ENCODE measurements at places on chromosomes 13 and 19.

- no peak for DNase-seq
Observed at GRCh38 chr19:10421240-10422045, 1.1 kb downstream of the PDE4A start.

DNA sequence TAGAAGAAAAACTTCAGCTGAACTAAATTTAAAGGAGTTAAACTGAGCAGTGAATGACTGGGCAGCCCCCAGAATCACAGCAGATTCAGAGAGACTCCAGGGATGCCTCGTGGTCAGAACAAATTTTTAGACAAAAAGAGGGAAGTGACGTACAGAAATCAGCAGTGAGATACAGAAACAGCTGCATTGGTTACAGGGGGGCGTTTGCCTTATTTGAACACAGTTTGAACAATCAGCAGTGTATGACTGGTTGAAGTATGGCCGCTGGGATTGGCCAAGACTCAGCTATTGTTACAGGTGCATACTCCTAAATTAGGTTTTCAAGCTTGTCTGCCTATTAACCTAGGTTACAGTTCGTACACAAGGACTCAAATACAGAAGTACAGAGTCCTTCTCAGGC, 2.2 kb upstream of the SPRYD7 start:
- DNase-seq = no peak

DNA sequence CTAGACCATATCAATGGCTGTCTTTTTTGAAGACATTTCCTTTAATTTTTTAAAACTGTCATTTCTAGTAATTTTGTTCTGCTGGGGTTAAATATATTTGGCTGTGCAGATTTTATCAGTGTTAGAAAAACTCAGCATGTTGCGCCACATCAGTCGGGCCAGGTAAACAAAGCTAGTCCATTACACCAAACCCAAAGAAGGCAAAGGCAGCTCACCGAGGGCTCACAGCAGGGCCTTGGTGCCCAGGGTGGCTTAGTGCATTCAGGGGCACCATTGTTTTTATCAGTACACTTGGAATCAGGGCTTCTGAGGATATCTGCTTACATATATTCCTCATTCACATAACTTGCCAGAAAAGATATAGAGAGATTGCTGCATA, 22.2 kb downstream of the SPATA13 start:
- DNase-seq = no peak

GRCh38 chr19:35738021-35738886, 4.0 kb downstream of the IGFLR1 start:
- DNase-seq = no peak

DNA sequence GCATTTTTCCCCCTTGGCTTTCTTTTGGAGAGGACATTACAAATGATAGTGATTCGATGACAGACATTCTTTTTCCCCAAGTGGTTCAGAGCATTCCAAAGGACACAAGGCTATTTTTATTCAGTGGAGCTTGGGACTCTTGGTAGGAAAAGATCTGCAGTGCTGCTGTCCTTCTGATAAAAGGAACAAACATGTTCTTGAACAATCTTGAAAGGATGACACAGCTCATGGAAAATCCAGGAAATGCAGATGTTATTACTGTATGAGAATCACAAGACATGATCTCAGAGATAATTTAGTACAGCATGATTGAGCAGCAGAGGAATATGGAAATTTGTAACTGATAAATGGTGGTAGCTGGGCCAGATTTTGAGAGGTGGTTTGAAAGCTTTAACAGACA, 96.2 kb upstream of the RFC3 start:
- DNase-seq = no peak

GRCh38 chr13:113916330-113916815, 52.5 kb upstream of the GAS6 start:
- no peak for DNase-seq

DNA sequence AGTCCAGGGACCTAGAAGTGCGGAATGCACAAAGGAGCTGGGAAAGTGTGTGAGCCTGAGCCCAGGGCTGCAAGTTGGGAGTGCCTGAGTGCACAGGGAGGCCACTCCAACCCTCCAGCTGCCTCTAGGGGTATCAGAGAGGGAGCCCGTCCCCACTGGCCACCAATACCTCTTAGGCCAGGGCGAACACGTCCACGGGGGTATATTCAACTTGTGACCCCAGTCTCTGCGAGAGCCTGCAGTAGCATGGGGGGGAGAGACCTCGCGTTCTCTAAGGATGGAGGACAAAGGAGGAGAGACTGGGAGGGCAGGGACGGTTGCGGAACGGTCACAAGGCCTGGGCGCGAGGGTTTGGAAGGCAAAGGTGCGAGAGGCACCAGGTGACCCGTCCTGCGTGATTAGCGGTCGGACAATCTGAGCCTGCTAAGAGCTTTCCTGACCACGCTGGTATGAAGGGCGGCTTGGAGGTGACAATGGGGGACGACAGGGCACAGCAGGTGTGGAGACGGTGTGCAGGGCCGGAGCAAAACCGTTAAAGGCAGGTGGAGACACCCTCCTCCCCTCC, 676 bp downstream of the CD320 start:
- DNase-seq = no peak

DNA sequence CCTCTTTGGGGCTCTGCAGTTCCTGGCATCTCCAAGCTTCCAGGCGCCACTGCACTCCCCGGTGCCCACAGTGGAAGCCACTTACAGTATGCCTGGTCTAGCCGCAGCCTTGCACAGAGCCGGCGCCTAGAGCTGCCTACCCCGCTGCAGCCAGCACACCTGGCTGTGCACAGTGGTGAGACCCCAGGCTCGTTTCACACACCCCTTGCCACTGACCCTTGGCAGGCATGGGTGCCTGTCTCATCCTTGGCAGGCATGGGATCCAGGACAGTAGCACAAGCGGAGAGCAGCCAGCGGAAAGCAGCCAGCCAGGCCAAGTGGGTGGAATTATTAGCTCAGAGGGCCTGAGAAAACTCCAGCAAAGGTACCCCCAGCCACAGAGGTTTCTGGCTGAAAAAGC, 86.0 kb downstream of the SERP2 start:
- DNase-seq = no peak

GRCh38 chr13:97301382-97302095, 79.4 kb downstream of the MBNL2 start:
- DNase-seq = no peak

DNA sequence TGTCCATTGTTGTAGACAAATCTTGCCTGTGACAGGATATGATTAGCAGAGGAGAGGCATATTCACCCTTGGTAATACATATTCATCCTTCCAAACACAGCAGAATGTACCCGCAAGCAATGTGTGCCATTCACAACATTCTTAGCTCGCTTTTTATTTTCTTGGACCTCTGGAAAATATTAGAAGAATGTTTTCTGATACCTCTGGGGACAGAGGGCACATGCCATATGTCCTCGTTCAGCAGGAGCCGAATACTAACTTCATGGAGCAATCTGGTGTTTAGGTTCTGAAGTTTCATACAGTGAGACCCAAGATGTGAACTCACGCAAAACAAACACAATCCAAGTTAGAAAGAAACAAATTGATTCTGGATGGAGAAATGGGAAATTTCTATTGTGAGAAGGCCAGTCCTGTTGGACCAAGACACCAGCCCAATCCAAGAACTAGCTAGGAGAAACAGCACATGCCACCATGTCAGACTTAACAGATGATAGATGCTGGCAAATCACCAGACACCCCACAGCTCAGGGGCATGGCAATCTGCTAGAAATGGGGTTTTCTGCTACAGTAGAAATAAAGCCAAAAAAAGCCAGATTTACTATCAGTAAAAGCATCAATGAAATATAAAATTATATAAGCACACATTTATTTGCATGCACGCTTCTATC, 297.4 kb downstream of the DCLK1 start:
- no peak for DNase-seq

- no peak for DNase-seq
Observed at GRCh38 chr13:109331898-109332297, 454.5 kb downstream of the IRS2 start.

GRCh38 chr19:51259348-51260245, 8.7 kb downstream of the SIGLECL1 start:
- no peak for DNase-seq

- no peak for DNase-seq
Observed at GRCh38 chr13:59906413-59907049, 257.2 kb downstream of the DIAPH3 start.

DNA sequence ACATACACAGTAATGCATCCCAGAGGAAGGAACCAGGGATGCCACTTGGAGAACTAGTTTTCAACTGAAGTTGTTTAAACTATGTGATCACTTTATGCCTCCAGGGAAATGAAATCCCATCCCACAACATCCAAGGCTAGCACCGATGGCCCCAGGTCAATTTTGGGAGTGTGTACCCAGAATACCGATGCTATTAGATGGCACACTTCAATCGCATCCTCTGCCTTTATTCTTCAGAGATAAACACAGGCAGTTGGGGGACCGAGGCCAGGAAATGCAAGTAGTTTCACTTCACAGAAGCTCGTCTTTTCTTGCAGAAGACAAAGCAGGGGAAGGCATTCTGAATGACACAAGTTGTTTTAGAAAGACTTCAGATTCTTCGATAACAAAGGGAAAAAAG, 13.8 kb downstream of the STK24 start:
- no peak for DNase-seq

DNA sequence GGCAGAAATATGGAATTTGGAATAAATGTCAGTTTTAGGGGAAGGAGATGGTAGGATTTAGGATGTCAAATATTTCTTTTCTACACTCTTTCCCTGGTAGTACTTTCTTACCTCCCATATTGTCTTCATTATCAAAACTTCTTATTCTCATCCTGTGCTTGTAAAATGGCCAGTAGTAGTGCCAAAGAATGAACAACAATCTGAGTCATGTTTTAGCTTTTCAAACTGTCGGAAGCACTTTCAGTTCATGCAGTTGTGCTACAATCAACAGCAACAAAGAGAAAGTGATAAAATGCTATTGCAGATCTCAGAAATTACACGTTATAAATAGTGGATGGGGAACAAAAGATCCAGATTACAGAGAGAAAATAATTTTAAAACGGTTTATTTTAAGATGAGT, 193.7 kb upstream of the RXFP2 start:
- DNase-seq = no peak

DNA sequence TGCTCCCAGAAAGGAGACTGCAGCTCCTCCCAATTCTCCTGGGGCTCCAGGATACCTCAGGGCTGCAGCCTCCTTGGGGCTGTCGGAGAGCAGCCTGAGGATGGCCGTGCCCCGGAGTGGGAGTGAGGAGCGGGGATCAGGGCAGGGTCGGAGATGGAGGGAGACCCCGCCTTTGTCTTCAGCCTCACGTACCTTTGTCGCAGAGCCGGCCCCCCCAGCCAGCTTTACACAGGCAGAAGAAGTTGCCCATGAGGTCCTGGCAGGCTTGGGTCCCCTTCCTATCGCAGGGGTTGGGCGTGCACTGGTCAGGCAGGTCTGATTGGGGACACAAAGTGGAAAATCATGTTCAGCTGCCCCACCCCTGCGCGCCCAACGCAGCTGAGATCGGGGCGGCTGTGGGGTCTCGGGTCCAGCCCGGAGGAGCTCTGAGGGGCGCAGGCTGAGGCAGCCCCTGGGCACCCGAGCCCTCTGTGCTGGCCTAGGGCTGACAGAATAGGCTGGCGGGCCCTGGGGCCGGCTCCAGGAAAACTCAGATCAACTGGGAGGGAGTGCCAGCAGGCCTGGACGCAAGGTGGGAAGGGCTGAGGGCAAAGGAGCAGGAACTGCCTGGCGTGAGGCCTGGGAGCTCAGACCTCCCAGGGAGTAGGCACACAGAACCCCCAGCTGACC, 24.2 kb downstream of the GAS6 start:
- DNase-seq = no peak

GRCh38 chr13:40931719-40932118, 87.4 kb downstream of the ELF1 start:
- DNase-seq = no peak

DNA sequence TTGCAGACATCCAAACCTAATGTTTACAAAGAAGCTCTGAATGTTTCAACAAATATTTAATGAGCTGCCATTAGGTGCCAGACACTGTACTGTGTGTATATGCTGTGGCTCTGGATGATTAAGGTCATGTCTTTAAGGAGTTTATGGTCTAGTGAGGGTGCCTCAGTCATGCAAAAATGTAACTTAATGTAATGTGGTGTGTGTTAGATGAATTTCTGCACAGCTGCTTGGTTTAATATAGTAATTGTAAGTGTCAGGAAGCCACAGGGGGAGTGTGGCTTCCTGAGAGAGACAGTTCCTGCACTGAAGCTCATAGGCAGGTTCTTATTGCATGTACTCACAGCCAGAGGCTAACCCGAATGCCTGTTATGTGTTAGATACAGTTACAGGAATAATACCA, 43.3 kb downstream of the SPATA13 start:
- no peak for DNase-seq

All from stimulated activated CD4-positive, alpha-beta T cell treated with anti-CD3 and anti-CD28 coated beads, Interleukin-12 subunit alpha, Interleukin-12 subunit beta, amount 100 ng/mL, for 24 hours (primary cell).